ENCODE measurements at places on chromosomes 2 and 18.

DNA sequence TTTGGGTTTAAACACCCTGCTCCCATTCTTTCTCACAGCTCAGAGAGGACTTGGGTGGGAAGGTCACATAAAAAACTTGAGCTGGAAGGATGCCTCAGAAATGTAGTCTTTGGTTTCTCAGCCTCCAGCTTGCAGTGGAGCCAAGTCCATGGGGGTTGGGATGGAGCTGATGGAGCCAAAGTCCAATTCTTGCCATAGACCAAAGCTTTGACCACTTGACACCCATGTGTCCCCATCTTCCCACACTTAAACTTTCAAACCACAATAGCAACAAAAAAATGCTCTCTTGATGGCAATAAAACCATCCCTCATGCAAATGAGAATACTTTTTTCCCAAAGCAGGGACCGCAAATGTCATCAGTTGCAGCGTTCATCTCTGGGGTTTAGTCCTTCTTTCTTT lies 14.7 kb upstream of the DAW1 start:
- no peak for DNase-seq
- H3K4me1 ChIP-seq: no peaks in the 10 kb centered on the region
- no peaks in the 10 kb centered on the region for H3K36me3 ChIP-seq
- H3K27me3 ChIP-seq: no peaks in the 10 kb centered on the region

DNA sequence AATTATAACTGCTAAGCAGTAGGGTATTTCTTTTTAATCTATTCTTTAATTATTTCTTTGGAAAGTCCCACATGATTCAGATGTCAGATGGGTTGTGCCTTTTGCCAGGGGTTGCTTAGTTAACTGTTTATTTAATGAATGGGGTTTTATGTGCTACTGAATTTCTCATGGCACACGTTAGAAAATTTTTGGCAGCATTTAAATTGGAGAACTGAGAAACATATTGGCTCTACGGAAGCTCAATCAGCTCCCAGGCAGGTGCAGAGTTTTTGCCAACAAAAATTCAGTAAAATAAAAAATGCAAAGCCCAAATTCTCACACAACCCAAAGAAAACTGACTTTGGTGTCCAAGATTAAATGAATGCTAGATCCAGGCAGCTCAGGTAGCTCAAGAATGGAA lies 467.2 kb downstream of the NRXN1 start:
- no peak overlapping the region for H3K27ac ChIP-seq
- no peak for DNase-seq
- H3K4me3 ChIP-seq: no peak overlapping the region
- no peaks in the 10 kb centered on the region for H3K4me1 ChIP-seq
- no peaks in the 10 kb centered on the region for H3K36me3 ChIP-seq

DNA sequence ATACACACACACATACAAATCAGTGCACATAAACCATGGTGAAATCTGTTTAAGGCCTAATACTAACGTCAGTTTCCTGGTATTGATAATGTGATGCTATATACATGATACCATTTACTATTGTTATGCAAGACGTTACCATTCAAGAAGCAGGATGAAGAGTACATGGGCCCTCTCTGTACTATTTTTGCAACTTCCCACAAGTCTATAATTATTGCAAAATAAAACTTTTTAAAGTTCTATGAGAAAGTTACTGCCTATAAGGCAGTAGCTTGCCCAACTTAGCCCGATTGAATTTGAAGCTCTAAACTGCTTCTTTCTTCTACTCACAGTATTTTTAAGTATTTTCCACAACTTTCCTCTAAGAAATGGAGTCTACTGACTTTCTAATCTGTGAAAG lies 74.0 kb downstream of the BCL2 start:
- peaks cover 25% of the 10 kb centered on the region for H3K4me1 ChIP-seq
- no peak overlapping the region for H3K27ac ChIP-seq
- H3K27me3 ChIP-seq: no peaks in the 10 kb centered on the region
- H3K4me3 ChIP-seq: no peak overlapping the region

GRCh38 chr2:235549735-235550377 lies 56.0 kb downstream of the AGAP1 start:
- H3K4me3 ChIP-seq: no peak overlapping the region
- H3K4me1 ChIP-seq: peaks cover 13% of the 10 kb centered on the region
- DNase-seq: no peak
- H3K27ac ChIP-seq: no peak overlapping the region

- no peaks in the 10 kb centered on the region for H3K27me3 ChIP-seq
- no peak for DNase-seq
- no peak overlapping the region for H3K27ac ChIP-seq
- no peaks in the 10 kb centered on the region for H3K4me1 ChIP-seq
- no peaks in the 10 kb centered on the region for H3K36me3 ChIP-seq
These were observed 44.6 kb downstream of the TMEFF2 start for GRCh38 chr2:192150166-192150565.

GRCh38 chr2:212451786-212452231 lies 86.8 kb downstream of the ERBB4 start:
- no peak overlapping the region for H3K27ac ChIP-seq
- no peak overlapping the region for H3K4me3 ChIP-seq
- H3K4me1 ChIP-seq: no peaks in the 10 kb centered on the region
- DNase-seq: no peak
- no peaks in the 10 kb centered on the region for H3K36me3 ChIP-seq

DNA sequence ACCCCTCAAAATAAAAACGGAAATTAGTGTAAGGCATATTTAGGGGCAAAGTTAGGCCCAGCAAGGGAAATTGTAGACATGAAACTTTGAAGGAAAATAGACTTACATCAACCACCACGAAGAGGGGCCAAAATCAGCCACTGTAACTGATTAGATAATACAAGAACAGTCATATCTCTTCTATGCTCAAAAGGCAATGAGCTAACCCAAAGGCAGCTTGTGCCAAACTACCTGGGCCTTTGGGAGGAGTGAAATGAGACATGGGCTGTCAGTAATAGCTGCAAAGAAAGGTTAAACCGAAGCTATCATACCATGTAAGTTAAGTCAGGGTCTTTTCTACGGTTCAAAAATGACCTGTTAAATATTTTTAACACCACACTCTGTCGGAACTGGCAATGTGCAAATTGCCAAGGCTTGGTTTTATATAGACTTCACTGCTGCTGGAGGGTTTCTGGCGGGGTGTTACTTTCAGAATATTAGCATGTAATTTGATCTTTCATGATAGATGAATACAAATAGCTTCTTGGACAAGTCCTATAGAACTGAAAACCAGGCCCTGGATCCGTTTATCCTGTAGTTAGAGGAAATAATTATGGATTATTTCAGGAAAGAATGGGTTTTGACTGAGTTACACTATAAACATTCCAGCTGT lies 69.6 kb downstream of the ACVR1 start:
- H3K27ac ChIP-seq: no peak overlapping the region
- no peaks in the 10 kb centered on the region for H3K27me3 ChIP-seq
- H3K4me1 ChIP-seq: peaks cover 4% of the 10 kb centered on the region
- no peaks in the 10 kb centered on the region for H3K36me3 ChIP-seq
- no peak for DNase-seq
- no peak overlapping the region for H3K4me3 ChIP-seq

GRCh38 chr2:15616429-15616828 lies 24.8 kb downstream of the DDX1 start:
- DNase-seq: no peak
- H3K27ac ChIP-seq: no peak overlapping the region
- H3K36me3 ChIP-seq: no peaks in the 10 kb centered on the region
- H3K4me3 ChIP-seq: no peak overlapping the region
- no peaks in the 10 kb centered on the region for H3K4me1 ChIP-seq
- H3K27me3 ChIP-seq: no peaks in the 10 kb centered on the region

- H3K27ac ChIP-seq: no peak overlapping the region
- H3K36me3 ChIP-seq: no peaks in the 10 kb centered on the region
- peaks cover 2% of the 10 kb centered on the region for H3K27me3 ChIP-seq
- no peak overlapping the region for H3K4me3 ChIP-seq
These were observed 2.2 kb downstream of the ONECUT2 start for GRCh38 chr18:57437402-57437765.

GRCh38 chr2:232662486-232663260 lies 29.3 kb downstream of the EFHD1 start:
- H3K36me3 ChIP-seq: no peaks in the 10 kb centered on the region
- no peak overlapping the region for H3K4me3 ChIP-seq
- no peaks in the 10 kb centered on the region for H3K4me1 ChIP-seq
- no peaks in the 10 kb centered on the region for H3K27me3 ChIP-seq

DNA sequence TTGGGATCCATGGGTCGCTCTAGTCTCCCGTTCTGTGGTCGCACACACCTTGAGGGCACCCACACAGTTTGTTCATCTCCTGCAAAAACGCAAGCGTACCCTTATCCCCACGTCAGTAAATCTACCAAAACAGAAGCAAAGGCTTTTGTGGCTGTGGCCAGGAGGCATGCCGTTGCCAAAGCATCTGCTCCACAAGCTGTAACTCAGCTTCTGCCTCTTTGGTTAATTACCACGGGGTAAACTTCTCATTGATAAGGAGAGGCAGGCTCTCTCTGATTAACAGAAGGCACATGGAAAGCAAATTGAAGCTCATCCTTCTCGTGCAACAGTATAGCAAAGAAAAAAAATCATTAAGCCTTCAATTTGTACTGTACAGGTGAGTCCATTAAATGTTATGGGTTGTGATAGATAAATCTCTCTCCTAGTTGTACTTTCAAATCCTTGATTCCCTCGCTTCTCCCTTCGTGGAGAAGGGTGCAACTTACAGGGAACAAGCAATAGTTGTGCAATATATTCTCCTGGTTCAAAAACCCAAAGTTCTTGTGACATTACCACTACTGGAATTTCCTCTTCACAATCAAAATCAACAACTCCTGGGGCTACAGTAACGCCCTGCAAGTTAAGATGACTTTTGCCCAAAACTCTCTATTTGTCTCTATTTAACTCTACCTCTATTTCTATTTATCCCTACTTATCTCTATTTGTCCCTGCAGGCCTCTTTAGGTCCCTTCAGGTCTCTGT lies 10.3 kb downstream of the PECR start:
- H3K27me3 ChIP-seq: no peaks in the 10 kb centered on the region
- no peaks in the 10 kb centered on the region for H3K36me3 ChIP-seq
- peaks cover 2% of the 10 kb centered on the region for H3K4me1 ChIP-seq

GRCh38 chr2:168424112-168424951 lies 31.7 kb upstream of the CERS6 start:
- H3K27ac ChIP-seq: no peak overlapping the region
- H3K36me3 ChIP-seq: no peaks in the 10 kb centered on the region
- no peaks in the 10 kb centered on the region for H3K27me3 ChIP-seq
- no peak overlapping the region for H3K4me3 ChIP-seq

GRCh38 chr2:100812116-100812515 lies 7.8 kb upstream of the NPAS2 start:
- H3K36me3 ChIP-seq: no peaks in the 10 kb centered on the region
- no peaks in the 10 kb centered on the region for H3K4me1 ChIP-seq
- DNase-seq: no peak
- H3K4me3 ChIP-seq: no peak overlapping the region
- no peaks in the 10 kb centered on the region for H3K27me3 ChIP-seq
- no peak overlapping the region for H3K27ac ChIP-seq

DNA sequence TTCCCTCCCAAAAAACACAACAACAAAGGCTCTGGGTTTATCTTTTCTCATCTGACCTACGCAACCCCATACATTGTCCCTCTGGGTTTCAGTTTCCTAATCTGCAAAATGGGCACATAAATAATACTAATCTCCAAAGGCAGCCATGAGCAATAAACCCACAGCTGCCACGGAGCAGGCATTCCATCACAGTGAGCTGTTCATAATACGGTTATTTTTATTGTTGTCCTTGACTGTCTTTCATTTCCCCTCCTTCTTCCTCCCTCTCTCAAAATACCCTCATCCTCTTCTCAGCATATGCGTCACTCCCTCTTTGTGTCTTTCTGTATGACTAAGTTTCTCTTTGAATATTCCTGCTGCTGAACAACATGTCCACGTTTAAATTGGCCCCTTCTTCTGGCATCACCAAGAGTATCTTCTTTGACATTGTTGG lies 129.8 kb upstream of the CAB39 start:
- H3K27ac ChIP-seq: no peak overlapping the region
- H3K36me3 ChIP-seq: no peaks in the 10 kb centered on the region
- no peak overlapping the region for H3K4me3 ChIP-seq
- H3K27me3 ChIP-seq: no peaks in the 10 kb centered on the region
- H3K4me1 ChIP-seq: no peaks in the 10 kb centered on the region

DNA sequence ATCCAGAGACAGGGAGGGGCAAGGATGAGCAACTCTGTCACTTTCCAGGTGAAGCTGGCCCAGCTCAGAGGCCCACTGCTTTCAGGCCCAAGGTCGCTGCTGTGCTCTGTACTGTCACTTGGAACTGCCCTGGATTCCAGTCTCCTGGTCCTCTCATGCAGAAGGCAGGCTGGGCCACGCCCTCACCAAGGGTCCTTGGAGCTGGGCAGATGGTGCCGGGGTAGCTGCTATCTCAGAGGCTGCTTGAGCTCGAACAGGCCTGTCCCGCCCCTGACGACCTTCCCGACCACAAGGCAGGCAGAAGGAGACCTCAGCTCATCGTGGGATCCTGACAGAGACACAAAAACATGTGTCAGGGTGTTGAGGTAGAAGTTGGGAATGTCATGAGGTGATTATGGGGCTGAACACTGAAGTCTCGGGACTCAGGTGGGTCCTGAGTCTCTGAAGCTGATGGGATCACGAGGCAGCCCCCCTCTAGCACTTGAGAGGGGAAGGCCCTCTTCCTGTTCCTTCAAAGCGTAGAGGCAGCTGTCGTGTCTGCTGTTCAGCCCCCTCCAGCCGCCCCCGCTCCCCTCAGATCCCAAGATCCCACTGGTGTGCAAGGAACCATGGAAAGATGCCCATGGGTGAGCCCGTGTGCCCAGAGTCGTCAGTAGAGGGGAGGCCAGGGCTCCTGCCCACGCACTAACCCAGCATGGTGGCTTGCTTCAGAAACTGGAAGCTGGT lies 78.3 kb downstream of the POLR1A start:
- no peak for DNase-seq
- H3K36me3 ChIP-seq: no peaks in the 10 kb centered on the region
- no peak overlapping the region for H3K4me3 ChIP-seq
- H3K27ac ChIP-seq: no peak overlapping the region
- H3K4me1 ChIP-seq: no peaks in the 10 kb centered on the region

DNA sequence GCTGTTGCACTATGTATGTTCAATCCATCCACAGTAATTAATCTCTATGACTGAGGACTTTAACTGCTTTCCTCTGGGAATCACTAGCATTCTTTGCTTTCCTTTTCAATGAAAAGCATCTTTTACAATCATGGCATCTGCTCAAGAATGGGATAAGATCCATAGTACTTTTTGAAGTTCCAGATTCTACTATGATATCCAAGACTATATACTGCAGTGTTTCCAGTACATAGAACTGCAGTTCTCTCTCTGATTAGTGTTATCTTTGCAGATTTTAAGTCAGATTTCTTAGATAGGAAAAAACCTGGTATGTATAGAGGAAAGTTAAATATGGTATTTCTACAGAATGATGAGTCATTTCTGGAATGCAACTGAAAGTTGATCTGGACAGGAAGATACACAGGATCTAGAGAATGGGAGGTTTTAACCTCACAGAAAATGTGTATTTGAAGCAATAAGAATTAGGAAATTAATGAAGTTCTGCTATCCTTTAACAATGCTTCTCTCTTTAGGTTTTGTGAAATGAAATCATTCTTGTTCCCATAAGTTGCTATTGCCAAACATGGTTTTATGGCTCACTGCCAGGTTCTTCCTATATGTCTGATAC lies 670.7 kb downstream of the ERBB4 start:
- DNase-seq: no peak
- H3K4me3 ChIP-seq: no peak overlapping the region
- no peak overlapping the region for H3K27ac ChIP-seq
- H3K27me3 ChIP-seq: peaks cover 3% of the 10 kb centered on the region
- no peaks in the 10 kb centered on the region for H3K36me3 ChIP-seq
